ENCODE measurements at places on chromosomes 7 and 10.

DNA sequence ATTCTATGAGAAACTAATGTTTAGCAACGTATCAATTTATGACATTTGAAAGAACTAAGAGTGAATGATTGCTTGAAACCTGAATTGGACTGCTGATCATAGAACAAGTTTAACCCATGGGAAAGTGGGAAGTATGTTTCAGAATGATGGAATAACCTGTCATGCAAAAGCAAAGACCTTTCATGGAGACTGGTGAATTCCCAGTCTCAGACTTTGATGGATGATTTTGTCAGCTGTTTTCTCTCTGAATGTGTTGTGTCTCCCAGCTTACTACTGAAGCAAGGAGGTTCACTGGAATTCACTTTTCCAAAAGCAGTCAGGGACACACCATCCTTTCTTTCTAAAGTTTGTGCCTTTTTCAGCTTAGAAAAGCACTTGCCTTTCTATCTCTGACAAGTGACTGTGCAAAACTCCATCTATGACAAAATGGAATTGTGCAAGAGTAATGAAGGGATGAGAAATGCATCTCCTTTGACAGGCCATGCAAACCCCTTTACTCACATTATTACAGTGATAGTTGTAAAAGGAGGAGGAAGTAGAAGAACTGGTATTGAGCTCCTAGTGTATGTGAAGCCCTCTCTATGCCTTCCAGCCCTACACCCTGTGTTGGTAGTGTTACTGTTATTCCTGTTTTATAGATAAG, 176.1 kb downstream of the PRKG1 start:
- DNase-seq: no peak

DNA sequence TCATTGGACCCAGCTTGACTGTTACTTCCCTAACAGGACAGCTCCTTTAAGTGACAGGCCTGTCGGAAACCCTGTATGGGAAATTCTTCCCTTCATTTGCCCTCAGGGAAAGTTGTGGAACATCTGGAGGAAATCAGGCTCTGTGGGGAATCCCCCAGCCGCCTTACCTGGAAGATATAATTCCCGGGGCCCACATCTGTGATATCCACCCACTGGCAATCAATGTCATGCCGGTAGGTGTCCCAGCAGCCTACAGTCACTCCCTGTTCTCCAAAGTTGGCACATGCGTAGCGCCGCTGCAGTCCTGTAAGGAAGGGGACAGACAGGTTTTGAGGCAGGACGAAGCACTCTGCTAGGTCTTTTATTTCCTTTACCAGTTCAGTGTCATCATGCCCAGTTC, 16.6 kb downstream of the LOXL4 start:
- no peak for DNase-seq

GRCh38 chr7:138008588-138009349, 6.9 kb upstream of the CREB3L2 start:
- DNase-seq: no peak

DNA sequence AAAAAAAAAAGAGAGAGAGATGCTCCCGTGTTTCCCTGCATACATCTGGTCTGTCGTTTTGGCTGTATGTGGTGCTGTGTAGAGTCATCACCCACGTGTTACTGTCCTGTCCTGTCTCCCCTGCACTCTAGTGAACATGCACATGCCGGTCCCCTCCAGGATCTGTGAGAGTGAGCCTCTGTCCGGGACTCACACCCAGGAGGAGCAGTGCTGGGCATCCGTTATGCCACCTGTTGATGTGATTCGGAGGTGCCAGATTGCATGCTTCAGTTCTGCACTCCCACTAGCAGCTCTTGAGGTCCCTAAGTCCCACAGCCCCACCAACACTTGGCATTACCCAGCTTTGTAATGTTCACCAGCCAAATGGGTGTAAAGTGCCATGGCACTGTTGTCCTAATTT, 16.4 kb downstream of the GHRHR start:
- DNase-seq: no peak

GRCh38 chr7:6649241-6649961, 12.3 kb downstream of the ZNF316 start:
- no peak for DNase-seq

DNA sequence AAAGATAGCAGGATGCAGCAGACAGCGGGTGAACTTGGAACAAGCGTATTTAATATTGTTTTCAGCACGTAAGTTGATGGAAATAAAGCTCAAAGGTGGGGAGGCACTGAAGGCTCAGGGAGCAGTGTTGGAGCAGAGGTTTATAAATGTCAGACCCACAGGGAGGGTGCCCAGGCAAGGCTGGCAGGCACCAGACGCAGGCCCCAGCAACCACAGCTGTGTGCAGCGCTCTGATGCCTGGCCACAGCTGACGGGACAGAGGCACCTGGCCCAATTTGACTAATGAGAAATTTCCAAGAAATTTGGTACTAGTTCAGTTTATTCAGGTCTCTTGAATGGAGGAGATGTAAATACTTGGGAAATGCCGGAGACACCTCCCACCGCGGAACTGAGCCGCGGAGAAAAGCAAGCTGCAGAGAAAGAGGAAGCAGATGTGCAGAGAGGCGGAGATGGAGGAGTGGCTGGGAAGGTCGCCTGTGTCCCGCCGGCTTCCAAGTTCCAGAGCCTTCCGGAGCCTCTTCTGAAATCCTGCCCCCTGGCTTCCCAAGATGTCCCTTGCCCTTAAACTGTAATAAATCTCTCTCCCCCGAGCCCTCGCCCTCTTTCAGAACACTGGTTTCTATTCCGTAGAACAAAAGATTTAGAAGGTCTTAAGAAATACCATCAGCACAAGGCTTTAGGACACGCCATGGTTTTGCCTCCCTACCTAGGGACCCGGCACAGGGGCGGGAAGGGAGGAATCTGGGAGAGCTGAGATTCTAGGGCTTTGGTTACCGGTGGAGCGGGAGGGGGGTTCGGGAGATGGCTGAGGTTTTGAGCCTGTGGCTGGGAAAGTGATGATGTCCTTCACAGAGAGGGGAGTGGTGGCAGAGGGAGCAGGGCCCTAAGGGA, 38.4 kb upstream of the PLXNA4 start:
- no peak for DNase-seq

GRCh38 chr7:106346678-106347217, 62.0 kb upstream of the NAMPT start:
- no peak for DNase-seq

DNA sequence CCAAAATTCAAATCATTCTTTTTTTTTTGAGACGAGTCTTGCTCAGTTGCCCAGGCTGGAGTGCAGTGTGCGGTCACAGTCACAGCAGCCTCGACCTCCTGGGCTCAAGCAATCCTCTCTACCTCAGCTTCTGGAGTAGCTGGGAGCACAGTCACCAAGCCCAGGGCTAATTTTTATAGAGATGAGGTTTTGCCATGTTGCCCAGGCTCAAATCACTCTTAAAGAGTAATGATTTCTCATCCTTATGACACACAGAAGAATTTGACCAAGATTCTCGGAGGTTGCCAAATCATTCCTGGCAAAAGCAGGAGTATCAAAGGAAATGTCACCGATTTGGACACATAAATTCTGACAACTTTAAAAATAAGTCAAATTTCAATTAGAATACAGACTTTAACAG, 39.1 kb downstream of the SIRT1 start:
- DNase-seq: no peak

DNA sequence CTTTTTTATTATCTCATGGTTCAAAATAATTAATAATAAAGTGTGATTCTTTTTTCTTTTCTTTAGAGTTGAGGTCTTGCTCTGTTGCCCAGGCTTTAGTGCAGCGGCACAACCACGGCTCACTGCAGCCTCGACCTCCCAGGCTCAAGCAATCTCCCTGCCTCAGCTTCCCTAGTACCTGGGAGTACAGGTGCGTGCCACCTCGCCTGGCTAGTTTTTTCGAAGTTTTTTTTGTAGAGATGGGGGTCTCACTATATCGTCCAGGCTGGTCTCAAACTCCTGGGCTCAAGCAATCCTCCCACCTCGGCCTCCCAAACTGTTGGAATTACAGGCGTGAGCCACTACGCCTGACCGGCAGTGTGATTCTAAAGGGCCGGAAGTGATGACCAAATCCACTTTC, 28.0 kb upstream of the MSRB2 start:
- DNase-seq: no peak

- no peak for DNase-seq
Measured at GRCh38 chr7:155685791-155686160, 41.3 kb downstream of the RBM33 start.

DNA sequence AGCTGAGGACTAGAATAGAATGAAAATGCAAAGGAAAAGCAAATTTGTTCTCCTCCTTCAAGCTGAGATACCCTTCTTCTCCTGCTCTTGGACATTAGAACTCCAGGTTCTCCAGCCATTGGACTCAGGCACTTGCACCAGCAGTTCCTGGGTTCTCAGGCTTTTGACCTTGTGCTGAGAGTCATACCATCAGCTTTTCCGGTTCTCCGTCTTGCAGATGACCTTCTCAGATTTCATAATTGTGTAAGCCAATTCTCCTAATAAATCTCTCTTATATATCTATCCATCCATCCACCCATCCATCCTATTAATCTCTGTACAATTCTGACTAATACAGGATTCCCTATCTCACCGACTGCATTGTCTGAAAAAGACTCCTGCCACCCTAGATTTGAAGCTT, 108.3 kb downstream of the AHR start:
- no peak for DNase-seq

DNA sequence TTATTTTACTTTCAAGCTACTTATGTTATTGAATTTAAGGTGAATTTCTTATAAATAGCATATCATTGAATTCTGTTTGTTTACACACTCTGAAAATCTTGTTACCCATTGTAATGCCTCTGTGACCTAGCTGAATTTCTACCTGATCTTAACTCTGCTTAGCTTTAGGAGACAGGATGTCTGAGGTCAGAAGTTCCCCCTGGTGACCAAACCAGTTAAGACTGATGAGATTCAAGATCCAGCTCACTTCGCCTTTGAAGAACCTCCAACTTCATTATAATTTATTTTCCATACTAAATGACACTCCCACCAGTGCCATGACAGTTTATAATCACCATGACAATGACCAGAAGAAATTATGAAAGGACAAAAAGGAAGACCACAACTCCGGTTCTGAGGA, 213.4 kb upstream of the CDC14C start:
- DNase-seq: no peak

- no peak for DNase-seq
Measured at GRCh38 chr7:127652333-127653248, 597 bp downstream of the SND1 start.

DNA sequence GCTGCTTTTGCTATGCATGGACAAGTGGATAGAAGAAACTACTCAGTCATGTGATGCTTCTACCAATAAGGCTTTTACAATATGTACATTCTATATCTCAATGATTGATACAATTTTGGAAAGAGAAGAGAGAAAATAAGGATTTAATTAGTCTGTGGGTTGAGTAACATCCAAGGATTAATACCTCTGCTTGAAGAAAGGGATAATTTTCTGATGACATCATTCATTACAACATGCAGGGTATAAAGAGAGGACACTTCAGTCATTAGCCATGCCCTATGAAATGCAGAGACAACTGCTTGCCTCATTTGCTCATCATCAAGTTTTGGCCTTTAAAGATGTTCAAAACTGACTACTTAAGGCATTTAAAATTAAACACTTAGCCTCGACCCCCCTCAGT, 237.3 kb downstream of the AHR start:
- no peak for DNase-seq

GRCh38 chr10:10623958-10624566, 393.6 kb upstream of the CELF2 start:
- no peak for DNase-seq

DNA sequence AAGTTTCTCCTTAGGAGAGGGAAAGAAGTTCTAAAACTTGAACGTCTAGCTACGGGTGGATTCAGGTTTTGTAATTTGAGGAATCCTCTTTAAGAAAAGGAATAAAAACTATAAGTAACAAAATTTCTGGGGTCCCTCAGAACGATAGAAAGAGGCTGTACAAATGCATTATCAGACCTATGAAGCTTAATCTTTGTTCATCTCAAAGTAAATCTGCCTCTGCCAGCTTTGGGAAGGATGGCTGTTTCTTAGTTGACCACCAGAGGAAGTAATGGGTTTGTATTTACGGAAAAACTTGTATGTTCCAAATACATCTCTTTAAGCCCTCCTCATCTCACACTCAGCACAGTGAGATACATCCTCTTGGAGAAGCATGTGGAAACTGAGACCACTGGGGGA, 864 bp downstream of the PSTK start:
- no peak for DNase-seq

DNA sequence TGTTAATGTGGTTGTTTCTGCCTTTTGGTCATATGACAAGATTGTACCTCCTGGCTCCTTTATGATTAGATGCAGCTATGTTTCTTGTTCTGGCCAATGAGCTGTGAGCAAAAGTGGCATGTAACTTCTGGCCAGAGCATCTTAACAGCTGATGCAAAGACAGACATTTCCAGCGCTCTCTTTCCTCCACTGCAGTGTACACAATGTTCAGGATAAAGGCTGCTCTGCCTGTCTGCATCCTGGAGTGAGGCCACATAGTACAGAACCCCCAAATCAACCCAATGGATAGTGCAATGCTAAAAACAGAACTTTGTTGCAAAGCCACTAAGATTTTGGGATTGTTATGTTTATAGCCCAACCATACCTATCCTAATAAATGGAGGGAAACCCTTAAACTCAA, 17.9 kb downstream of the EPC1 start:
- no peak for DNase-seq

GRCh38 chr10:94370501-94370900, 7.8 kb upstream of the NOC3L start:
- DNase-seq: no peak

DNA sequence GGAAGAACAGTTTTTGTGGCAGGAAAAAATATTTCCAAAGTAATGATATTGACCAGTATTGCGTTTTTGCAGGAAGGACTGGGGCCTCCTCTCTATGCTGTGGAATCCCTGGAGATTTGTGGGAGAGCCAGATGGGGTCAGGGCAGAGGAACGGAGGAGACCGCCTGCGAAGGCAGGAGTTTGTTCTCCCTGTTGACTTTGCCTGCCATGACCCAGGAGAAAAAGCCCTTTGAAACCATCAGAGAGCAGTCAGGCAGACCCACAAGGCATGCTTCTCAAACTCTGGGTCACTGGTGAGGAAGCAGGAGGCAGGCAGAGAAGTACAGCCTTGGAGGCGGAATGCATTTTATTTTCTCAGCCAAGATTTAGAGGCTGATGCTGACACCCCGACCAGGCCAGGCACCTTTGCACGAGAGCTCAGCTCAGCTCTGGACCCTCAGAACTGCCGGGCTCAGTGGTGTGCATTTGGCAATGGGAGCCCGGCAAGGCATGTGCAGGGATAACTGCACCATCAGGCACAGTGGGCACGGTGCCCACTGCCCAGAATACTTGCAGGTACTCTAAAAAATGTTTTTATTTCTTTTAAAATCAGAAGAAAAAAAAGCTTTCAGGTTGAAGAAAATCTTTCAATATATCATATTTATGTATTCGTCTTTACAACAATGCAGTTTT, 410.4 kb downstream of the RPS24 start:
- DNase-seq: no peak

All from stimulated activated CD8-positive, alpha-beta memory T cell treated with anti-CD3 and anti-CD28 coated beads, Interleukin-4, amount 100 ng/mL, for 4 hours (primary cell).